IMR-90 (cell line): ENCODE measurements at places on chromosomes 5 and 9. TPM values are rescaled to one million over a fixed set of nuclear protein-coding genes. Genes with fewer than 3 reads are reported as not detected.

The DMRT3 gene
- not detected in 2 replicates for total RNA-seq

- DNase-seq: peak; percentile 39
- no peak overlapping the region for H3K27ac ChIP-seq
- H3K4me1 ChIP-seq: 0 out of 2 replicates have a peak, but pooled peaks cover 2% of the 10 kb centered on the region
Observed at GRCh38 chr5:138824924-138825863, 49.9 kb downstream of the LRRTM2 start.

GRCh38 chr9:134196911-134197310 lies 32.5 kb upstream of the RNU6ATAC start:
- H3K27me3 ChIP-seq: peaks cover 17% of the 10 kb centered on the region
- no peak overlapping the region for H3K27ac ChIP-seq
- no peaks in the 10 kb centered on the region for H3K36me3 ChIP-seq
- H3K4me1 ChIP-seq: no peaks in the 10 kb centered on the region

The COX7C gene
- 91.4 and 210 TPM in 2 replicates for total RNA-seq

- no peaks in the 10 kb centered on the region for H3K4me1 ChIP-seq
- H3K36me3 ChIP-seq: no peaks in the 10 kb centered on the region
- no peak for DNase-seq
- H3K27me3 ChIP-seq: no peaks in the 10 kb centered on the region
- no peak overlapping the region for H3K27ac ChIP-seq
- H3K4me3 ChIP-seq: no peak overlapping the region
Observed at GRCh38 chr9:117887941-117888340, 183.7 kb downstream of the TLR4 start.

- no peak overlapping the region; the same call in 1 of the 2 replicates for H3K27ac ChIP-seq
- no peak overlapping the region for H3K4me3 ChIP-seq
- H3K4me1 ChIP-seq: peaks cover 2% of the 10 kb centered on the region
- no peaks in the 10 kb centered on the region for H3K36me3 ChIP-seq
- DNase-seq: peak; percentile 79
Observed at GRCh38 chr9:15211160-15211814, 95.7 kb downstream of the TTC39B start.

The FGFR4 gene
- 0.90 and 1.7 TPM in 2 replicates for total RNA-seq

- H3K4me3 ChIP-seq: no peak overlapping the region
- DNase-seq: no peak
Observed at GRCh38 chr9:29456940-29457339, 1883.7 kb upstream of the C9orf72 start.
